ENCODE measurements at places on chromosomes 2 and 18. TPM values are rescaled to one million over a fixed set of nuclear protein-coding genes. Genes with fewer than 3 reads are reported as not detected.

The LYG2 gene
- not detected for total RNA-seq

The RGPD5 gene
- total RNA-seq, result 68.5 TPM

The ANKRD62 gene
- total RNA-seq, result not detected

The MRO gene
- not detected for total RNA-seq

The CHRND gene
- total RNA-seq, result not detected

DNA sequence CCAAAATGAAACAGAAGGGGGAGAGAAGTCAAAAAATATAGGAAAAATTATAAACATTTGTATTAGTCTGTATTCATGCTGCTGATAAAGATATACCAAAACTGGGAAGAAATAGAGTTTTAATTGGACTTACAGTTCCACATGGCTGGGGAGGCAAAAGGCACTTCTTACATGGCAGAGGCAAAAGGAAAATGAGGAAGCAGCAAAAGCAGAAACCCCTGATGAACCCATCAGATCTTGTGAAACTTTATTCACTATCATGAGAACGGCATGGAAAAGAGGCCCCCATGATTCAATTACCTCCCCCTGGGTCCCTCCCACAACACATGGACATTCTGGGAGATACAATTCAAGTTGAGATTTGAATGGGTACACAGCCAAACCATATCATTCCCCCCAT lies 79.1 kb downstream of the ZRANB3 start:
- no peak for DNase-seq

- DNase-seq, result peak; percentile 84
Measured at GRCh38 chr2:119517433-119517832, 6.8 kb downstream of the SCTR start.

DNA sequence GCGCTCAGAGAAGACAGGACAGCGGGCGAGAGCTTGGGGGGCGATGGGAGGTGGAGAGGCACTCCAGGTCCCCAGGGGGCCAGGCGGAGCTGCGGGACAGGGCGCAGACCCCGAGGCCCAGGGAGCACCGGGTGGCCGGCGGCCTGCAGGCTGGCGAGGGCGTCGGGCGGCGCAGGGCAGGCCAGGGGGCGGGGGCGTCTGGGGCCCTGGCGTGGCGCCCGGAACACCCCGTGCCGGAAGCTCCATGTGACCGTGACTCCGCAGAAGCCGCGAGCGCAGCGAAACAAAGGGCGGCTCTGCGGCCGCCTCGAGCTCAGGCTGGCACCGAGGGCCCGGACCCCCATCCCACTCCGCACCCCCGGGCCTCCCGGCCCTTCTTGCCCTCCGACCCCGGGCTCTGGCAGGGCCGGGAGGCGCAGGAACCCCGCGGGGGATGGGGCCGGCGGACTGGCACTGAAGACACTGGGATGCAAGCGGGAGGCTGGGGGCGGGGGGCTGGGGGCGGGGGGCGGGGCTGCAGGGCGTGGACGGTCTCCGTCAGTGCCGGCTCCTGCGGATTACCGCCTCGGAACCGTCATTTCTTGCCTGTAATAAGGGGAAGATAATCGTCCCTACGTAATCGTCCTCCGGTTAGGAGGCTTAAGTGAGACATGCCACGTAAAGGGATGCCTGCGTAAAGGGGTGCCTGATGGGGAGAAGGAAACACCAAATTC lies 19.1 kb downstream of the SH2D6 start:
- peak; percentile 98 for DNase-seq

DNA sequence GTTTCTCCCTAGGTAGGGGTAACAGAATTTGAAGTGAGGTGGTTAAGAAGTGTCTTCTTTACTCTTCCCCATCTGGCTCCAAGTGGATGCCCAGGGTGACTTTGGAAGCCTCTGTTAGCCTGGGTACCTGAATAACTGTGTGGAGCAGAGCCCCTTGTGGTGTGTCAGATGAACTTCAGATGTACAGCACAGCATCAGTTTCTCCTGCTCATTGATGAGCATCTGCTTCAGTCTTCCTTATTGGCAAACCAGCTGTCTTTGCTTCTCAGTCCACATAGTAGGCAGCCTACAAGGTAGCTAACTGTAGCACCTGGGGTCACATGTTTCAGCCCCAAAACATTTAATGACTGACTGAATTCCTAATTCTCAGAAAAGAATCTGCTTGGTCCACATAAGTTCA lies 56.2 kb upstream of the ATP8B1 start:
- no peak for DNase-seq

GRCh38 chr2:234363647-234364294 lies 133.1 kb downstream of the ARL4C start:
- DNase-seq, result no peak

GRCh38 chr2:27856386-27856785 lies 33.8 kb downstream of the RBKS start:
- DNase-seq, result no peak

DNA sequence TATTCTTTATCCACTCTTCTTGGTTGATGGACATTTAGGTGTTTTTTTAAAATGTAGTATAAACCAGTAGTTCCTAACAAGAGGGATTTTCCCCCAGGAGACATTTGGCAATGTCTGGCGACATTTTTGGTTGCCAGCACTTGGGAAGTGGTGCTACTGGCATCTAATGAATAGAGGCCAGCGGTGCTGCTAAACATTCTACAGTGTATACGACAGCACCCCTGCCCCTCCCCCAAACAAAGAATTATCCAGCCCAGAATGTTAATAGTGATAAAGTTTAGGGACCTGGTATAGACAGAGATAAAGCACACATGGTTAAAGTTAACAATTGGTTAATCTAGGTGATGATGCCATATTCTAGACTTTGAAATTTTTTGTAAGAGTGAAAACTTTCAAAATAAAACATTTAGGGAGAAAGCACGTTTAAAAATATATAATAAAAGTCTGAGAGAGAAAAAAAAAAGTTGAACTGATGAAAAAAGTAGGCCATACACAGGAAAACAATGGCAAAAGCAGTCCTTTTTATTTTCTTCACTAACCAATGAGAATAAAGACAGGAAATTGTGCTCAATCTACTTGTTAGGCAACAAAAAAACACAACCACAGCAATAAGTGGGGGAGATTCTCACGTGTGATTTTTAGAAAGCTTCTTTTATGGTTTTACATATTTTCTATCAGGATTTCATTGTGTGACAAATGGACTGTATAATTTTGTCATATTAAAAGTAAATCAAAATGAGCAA lies 14.8 kb downstream of the FBXO48 start:
- DNase-seq, result no peak

GRCh38 chr2:164275659-164276058 lies 345.6 kb downstream of the GRB14 start:
- DNase-seq, result no peak

GRCh38 chr2:73386342-73386868 lies 769 bp downstream of the ALMS1 start:
- no peak for DNase-seq

DNA sequence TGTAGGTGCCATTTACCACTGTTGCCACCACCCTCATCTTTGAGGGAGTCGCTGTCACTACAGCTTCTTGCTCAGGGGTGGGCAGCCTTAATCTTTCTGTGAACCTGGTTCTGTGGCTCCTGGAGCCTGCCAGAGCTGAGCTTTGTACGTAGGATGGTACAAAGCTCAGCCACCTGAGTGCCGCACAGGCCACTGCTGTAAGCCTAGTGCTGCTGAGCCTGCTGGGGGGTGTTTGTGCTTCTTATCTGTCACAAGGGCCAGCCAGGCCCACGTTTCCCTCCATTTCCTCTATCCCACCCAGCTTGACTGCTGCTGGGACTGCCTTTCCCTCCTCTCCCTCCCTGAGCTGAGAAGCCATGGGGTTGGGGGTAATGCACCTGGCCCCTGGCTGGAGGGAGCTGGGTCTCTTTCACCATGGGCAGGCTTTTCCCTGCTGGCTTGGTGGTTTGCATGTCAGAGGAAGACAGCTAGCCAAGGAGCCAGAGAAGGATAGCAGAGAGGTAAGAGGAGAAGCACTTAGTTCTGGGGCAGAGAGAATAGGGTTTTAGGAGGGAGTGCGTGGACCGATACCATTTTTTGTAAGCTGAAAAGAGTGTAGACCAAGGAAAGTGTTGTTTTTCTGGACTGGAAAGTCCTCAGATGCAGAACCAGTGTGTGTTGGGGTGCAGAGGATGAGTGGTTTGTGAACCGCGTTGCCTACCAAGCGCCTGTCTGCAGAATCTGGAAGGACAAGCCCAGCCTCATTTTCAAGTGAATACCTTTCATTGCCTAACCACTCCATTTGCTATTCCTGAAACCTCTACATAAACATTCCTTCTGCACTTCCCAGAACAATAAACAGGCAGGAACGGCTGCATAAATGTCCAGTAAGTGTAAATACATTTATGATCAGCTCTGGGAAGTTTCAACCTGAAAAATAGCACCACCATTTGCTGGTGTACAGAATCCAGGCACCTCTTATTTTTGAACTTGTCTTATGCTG lies 45.1 kb upstream of the FHL2 start:
- no peak for DNase-seq

DNA sequence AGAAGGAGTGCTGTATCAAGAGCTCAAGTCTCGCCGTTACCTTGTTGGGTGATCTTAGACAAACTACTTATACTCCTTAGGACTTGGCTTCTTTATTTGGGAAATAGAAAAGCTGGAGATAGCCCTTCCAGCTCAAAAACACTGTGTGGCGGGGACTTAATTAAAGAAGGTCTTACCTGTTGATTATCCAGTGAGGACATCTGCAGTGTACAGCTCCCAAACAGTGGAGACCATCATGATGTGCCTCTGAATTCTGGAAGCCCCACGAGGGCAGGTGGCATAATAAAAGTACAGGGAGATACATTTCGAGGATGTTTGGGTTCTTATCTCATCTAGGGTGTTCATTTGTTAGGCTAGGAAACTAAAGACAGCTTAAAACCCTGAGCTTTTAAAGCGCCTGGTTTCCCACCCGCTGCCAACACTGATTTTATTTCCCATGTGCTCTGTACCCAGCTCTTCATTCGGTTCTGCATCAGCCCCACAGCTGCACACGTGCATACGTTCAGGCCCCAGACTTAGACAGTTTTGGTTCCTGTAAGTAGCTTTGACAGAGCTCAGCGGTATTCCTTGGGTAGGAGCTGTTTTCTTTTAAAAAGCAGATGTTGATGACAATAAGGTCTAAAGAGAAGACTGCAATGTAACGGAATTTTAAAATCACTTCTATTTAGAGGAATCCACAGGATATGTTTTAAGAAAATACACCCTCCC lies 80.5 kb upstream of the SIX2 start:
- DNase-seq, result no peak

DNA sequence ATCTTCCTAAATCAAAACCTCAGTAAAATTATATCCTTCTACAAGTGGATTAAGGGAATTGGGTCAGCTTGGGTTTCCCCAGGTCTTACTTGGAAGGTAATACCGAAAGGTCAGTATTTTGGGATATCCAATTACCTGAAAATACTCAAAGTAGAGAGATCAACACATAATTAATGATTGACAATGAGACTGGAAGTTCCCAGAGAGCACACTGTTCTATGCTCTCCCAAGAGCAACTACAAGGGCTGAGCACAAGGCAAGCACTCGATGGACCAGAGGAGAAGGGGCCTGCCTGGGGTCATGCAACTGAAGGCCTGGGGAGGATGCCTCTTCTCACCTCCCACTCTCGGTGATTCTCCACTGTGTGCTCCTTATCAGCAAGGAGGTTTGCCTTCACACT lies 159.2 kb upstream of the ACAA2 start:
- no peak for DNase-seq

Data from lower leg skin (tissue), 4 donors.